ENCODE measurements at places on chromosomes 12 and 14.

DNA sequence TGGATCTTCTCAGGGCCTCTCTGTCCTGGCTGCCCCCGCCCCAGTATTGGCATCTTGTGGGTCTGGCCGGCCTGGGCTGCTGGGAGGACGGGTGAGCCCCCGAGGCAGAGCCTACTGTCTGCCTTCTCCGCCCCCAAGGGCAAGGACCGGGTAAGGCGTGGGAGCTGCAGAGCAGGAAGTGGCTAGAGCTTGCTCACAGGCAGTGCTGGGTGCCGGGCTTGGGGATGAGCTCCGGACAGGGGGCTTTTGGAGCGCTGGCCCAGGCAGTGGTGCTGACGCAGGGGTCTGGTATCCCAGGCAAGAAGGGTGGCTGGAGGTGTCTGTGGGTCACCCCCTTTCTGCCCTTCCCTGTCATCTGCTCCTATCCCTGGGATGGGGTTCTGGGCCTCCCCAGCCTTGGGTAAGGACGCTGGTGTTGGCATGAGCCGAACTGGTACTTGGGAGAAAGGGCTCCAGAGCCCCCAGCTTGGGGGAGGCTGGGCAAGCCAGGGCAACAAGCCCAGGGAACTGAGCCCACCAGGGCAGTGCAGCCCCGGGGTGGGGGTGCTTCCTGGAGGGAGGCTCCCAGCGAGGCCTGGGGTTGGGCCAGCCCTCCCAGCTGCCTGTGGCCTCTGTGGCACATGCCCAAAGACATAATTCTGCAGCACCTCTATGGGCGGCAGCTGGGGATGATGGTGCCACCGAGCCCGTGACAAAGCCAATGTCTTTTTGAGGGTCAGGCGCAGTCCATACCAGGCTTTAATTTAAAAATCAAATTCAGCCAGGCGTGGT is 126.3 kb downstream of the KIF26A start:
- DNase-seq: no peak

DNA sequence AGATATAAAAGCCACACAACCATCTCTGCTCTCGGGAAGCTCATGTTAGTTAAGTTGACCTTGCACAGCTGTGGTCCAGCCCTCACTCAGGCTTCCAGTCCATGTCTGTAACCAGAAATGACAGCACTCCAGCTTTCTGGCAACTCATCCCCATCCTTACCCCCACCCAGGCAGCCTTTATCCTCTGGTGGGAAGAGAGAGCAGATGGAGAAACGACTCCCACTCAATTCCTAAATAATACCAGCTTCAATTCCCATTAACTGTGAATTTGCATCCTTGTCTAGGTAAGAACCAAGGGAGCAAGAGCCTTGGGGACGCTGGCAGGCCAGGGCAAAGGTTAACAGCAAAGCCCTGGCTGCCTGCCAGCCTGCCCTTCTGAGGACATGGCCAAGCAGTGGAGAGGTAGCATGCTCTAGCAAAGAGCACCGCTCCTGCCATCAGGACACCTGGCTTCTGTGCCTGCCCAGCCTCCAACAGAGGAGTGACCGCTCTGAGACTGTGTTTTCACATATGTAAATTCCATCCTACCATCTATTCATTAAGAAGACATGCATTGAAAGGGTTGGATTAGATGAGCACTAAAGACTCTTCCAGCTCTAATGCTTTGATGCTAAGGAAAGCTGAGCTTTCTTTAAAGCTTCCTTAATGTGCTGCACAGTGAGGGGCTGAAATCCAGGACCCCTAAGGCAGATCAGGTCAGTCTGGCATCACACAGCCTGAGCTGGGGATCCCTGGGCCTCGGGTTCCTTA is 236.1 kb downstream of the GRIN2B start:
- DNase-seq: no peak

- DNase-seq: no peak
Measured at GRCh38 chr12:125220404-125221273, 155.4 kb downstream of the AACS start.

DNA sequence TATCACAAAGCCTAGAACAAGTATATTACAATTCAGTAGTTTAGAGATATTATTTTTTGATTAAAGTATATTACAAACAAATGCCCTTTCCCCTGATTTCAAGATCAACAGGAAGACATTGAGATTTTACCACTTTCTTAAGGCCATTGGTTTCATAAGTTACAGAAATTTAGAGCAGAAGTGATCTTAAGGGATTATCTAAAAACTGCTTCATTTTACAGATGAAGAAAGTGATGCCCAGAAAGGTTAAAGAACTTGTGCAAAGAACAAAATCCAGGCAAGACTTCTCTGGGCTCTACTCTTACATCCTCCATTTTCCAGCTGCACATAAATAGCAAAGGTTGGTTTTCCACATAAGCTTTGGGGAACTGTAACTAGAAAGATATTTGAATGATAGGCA is 87.5 kb downstream of the DUSP6 start:
- no peak for DNase-seq

GRCh38 chr12:72368719-72369422 is 96.7 kb downstream of the TRHDE start:
- no peak for DNase-seq

DNA sequence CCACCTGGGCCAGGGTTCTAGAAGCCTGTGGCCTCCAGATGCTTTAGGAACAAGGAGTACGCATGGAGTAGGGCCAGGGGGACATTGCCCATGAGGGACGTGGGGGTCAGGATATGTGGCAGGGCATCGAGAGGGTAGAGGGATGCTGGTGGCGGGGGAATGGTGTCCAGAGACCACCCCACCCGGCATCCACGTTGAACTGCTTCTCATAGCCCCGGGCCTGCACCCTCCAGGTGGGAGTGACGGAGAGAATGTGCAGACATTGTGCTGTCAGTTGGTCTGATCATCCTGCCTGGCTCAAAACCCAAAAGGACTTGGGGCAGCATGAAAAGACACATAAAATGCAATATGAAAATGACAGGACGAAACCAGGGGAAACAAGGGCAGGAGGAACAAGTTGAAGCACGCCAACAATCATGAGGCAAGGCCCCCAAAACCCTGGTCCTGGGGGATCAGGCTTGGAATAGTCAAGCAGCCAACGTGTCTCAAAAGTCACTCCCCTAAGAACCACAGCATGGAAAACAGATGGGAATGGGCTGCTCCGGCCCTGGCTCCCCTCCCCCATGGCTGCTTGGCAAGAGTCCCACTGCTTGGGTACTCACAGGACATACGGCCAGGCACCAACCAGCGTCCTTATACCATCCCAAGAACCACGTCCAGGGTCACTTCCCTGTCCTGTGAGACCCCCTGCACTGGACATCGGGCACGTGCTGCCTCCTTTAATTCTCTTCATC is 117.9 kb downstream of the DICER1 start:
- DNase-seq: no peak

DNA sequence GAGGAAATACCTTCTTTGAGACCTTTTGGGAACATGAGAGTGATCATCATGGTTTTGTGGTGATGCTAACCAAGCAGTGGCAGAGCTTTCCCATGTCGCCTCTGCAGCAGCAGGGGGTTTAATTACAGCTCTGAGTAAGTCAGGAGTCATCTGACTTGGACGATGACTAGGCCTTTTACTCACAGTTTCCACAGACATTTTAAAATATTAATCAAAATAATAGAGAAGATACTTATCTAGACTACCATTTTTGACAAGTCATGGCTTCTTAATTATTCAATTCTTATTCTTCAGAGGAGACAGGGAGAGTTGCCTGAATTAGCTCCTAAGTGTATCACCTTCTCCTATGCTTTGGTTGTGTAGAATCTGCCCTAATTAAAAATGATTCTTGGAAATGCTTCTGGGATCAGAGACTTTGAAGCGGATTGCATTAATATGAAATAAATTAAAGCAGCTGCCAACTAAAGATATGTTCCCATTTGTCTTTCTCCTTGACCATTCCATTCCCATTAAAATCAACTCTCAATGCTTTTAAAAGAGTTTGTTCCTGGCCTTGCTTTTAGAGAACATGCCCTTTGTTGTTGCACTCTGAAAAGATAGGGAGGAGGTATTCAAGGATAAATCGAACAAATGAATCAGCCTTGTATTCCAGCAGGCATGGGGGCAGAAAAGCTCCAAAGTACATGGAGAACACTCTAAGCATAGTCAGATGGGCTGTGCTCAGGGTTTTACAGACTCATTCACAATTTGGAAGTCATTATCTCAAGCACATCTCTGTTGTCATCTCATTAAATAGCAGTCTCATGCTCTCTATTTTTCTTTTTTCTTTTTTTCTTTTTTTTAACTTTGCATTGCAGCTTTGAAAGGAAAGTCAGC is 7.7 kb upstream of the IFNG-AS1 start:
- no peak for DNase-seq

DNA sequence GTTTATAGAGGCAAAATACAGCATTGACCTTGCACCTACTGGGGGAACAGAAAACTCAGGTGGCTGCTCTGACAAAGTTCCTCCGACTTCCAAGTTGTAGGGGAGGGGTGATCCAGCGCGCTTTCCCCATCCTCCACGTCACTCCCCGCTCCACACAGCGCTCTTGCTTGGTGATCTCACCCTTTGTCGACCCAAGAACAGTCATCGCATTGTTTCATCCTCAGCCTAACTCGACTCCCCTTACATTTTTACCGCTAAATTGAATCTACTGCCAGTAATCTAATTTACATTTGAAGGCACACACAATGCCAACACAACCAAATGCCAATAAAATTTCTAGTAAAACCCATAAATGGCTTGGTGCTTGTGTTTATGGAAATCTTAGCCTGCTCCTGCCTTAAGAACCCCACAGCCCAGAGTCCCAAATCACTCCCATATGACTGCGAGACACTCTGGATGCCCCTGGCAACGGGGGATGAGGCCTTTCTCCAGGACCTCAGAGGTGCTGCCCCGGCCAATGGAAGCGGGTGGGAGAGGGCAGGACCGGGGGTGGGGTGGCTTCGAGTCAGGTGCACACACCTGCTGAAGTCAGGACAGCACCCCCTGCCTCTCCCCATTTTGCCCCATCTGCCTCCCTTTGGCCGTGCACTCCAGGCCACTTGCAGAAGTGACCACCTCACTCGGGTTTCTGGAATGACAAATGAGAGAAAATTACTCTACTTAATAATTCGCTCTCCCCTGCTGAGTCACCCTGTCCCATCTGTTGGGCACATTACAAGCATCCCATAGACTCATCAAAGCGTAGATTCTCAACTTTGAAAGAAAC is 98.2 kb upstream of the GSC start:
- no peak for DNase-seq

GRCh38 chr14:99659333-99659741 is 14.4 kb downstream of the HHIPL1 start:
- no peak for DNase-seq

DNA sequence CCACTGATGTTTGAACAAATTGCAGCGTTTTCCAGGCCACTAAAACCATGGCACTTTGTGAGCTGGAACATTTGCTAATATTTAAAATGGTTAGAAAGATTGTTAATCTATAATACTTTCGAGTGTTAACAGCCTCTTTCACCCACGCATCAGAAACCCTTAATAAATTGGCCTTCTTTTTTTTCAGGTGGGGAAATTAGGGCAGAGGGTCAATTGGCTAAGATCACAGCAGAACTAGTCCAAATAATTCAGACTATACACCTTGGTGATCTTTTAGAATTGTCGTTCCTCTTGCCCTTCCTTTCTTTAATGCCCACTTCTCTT is 105.8 kb downstream of the PTCSC3 start:
- DNase-seq: no peak

DNA sequence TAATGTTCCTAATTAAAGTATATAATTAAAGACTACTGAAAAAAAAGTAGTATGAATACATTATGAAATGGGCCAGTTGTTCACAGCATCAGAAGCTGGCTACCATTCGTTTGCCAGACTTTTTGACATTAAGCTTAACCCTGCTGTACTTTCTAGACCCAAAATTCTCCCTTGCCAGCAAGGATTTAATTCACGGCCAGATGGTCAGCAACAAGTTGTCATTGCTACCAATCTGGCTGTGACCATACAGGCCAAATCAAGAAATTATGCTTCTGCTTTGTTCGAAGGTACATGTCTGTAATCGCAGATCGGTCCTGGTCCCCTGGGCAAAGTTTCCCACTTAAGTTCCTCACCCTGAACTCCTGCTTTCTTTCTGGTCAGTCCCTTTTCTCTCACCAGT is 217.7 kb upstream of the ATXN7L3B start:
- DNase-seq: no peak

DNA sequence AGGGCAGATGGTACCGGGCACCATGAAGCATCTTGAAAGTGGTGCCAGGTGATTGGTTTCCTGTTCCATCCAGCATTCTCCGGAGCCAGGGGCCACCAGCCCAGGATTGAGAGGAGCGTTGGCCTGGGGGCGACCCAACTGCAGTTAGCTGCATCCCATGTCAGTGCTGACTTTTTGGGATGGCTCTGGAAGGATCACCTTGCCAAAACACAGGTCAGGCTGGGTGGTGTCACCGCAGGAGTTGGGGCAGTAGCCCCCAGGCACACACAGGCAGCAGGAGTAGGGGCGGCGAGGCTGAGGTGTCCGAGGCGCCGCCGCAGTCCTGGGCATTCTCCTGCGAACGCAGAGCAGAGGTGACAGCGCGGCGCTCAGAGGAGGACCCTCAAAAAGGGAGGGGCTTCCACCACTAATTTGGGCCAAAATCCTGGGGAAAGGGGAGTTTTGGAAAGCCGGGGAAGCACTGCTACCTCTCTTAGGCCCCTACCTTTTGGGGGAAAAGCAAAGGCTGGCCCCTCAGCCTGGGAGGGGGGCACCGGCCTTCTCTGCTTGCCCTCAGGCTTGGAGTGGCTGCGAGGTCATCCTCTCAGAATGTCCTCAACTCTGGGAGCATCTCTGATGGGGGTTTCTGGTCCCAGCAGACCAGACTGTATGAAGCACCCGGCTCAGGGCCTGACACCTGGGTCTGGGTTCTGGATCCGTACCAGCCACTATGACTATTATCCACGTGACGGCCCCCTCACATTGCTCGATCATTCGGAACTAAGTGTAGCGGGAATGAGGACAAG is 26.7 kb upstream of the LRTM2 start:
- DNase-seq: no peak

DNA sequence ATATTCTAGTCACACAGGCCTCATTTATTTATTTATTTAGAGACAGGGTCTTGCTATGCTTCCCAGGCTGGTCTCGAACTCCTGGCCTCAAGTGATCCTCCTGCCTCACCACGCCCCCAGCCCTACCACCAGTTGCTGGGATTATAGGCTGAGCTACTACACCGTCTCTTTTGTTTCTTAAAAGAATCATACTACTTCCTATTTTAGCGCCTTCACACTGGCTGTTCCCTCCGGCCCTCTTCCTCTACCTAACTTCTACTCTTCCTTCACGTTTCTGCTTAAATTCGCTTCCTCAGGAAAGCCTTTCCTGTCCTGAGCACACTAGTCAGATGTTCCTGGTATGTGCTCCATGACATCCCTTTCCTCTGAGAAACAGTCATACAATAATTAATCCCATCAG is 6.4 kb upstream of the MRPL42 start:
- DNase-seq: no peak

- DNase-seq: no peak
Measured at GRCh38 chr14:103946975-103947374, 4.6 kb upstream of the RD3L start.

DNA sequence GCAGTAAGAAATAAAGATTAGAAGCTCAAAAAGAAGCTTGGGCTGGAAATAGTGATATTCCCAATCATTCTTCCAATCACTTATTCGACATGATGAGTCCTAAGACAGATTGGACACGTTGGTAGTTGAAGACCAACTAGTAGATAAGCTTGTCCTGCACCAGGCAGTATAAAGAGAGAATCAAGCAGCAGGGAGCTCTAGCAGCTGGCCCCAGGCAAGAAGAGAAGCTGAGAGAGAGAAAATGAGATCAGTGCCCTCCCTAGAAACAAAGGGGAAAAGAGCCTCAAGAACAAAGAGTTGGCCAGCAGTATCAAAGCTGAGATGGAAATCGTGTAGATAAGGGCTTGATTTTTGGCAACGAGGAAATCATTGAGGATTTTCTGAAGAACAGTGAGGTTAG is 20.6 kb downstream of the RASSF8 start:
- no peak for DNase-seq

Measured in stimulated activated CD4-positive, alpha-beta T cell treated with anti-CD3 and anti-CD28 coated beads, Interleukin-4, amount 100 ng/mL, for 1 hour (primary cell).